Pons (tissue), 1 donor: ENCODE measurements at places on chromosomes 6 and 20.

DNA sequence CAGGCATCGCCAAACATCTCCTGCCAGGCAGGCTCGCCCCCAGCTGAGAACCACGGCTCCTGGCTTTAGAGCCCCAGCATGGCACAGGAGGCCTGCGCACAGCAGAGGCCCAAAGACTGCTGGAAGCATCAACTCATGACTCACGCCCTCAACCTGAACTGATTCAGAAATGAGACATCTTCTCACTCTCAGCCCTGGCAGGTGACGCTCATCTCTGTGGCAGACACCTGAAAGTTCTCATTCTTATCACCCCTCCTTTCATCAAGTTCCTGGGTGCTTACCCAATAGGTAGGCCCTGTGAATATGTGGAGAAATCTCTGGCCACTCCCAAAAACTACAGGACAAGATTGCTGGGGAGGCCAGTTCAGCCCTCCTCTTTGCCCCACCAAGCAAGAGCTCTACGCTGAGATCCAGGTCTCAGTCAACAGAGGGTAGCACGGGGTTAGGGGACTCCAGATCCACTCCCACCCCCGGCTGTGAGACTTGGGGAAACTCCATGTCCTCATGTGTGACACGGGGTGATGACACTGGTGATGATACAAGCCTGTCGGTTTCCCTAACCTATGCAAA lies 11.3 kb downstream of the NFATC2 start:
- DNase-seq, result no peak

DNA sequence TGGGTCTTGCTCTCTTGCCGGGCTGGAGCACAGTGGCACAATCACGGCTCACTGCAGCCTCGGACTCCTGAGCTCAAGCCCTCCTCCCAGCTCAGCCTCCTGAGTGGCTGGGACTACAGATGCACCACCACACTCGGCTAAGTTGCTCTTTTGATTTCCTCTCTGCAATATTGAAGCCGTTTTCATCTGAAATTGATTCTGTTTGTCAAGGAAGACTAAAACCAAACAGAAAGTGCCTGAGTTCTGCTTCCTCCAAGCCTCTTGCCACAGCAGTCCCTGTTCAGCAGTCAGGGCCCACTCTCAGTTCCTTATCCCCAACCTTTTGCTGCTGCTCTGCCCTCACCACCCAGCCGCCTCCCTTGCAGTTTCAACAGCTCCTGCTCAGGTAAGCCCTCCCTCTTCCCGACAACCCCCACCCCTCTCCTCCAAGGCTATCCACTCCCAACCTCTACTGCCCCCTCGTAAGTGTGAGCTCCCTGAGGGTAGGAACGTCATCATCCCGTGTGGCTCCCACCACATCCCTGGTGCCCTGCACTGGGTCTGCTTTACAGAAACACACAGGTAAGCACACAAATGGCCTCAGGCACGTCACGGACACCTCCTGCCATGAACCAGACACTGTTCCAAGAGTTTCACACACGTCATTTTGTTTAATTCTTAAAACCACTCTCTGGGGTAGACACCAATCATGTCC lies 70.7 kb upstream of the TAB2 start:
- peak; percentile 72 for DNase-seq

DNA sequence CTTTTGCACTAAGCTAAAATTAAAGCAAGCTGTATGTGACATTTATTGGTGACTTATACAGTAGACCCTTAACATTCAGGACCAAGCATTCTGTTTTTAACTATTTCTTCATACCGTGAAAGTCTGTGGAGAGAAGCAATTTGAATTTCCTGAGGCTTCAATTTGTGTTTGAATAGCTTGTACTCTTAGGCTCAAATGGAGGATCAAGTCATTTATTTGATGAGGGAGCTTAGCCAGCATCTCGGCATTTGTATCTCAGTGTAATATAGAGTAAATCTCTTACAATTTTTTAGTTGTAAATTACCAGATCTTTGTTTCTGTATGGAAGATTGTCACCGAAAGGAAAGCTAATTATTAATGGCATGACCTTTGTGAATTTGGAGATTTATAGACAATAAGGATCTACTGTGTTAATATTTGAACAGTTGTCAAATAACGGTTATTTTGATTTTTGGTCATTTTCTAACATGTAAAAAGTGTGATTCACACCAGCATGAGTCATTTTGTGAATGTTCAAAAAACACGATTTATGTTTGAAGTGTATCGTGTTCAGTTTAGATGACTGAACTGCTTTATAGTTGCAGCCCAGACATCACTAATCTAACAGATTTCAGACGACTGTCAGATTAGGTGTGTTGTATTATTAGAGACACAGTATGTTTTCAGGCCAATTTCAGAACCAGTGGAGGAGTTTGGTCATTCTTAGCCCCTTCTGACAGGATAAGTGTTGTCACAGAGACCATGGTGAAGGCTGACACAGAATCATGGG lies 332.9 kb downstream of the CDKAL1 start:
- no peak for DNase-seq

GRCh38 chr6:167855825-167856425 lies 29.2 kb downstream of the AFDN start:
- peak; percentile 52 for DNase-seq

- DNase-seq, result no peak
Measured at GRCh38 chr6:111687652-111688051, 82.0 kb upstream of the TRAF3IP2 start.

GRCh38 chr6:108904741-108905140 lies 56.5 kb downstream of the ARMC2 start:
- peak; percentile 39 for DNase-seq

GRCh38 chr6:71510057-71510713 lies 221.6 kb downstream of the OGFRL1 start:
- peak; percentile 75 for DNase-seq

DNA sequence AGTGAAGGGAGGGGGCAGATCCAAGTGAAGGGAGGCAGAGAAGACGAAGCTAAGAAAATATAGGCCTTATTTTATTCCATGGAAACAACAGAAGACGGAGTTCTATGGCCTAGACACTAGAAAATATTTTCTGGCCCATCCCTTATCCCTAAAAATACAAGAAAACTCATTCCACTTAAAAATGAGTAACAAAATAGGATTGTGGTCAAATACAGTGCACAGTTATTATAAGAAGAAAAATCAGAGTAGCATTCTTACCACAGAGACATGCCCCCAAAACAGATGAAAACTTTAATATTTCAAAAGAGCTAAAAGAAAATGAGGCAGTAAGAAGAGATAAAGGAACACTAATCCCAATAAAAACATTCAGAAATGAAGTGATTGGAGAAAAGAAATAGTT lies 202.9 kb downstream of the GMPR start:
- DNase-seq, result no peak

- peak; percentile 27 for DNase-seq
Measured at GRCh38 chr6:83182114-83182513, 11.0 kb downstream of the PGM3 start.

DNA sequence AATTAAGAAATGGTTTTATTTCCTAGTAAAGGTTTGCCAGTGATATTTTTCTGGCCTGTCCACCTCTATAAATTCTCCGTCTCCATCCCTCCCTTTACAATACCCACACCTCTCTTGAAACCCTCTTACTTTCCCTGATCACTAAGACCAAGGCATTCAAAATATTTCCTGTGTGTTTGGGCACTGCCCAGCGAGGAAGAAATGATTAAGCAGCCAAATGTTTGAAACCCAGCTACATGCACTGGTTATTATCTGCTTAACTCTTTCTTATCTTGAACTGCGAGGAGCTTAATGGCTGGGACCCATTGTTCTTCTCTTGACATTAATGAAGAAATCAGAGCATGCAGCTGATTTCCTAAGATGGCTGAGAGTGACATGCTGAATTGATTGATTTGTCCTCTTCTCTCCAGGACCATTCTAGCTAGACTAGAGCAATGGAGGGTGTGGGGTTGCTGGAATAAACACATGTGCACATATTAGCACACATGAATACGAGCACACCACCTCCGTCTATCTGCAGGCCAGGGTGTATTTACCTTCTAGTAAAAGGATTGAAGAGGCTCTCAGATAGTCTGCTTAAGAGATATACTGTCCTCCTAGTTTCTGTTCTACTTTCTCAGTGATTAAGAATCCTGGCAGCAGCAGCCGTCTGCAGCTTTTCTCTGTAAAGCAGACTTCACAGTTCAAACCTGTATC lies 46.1 kb upstream of the PRDM1 start:
- no peak for DNase-seq

DNA sequence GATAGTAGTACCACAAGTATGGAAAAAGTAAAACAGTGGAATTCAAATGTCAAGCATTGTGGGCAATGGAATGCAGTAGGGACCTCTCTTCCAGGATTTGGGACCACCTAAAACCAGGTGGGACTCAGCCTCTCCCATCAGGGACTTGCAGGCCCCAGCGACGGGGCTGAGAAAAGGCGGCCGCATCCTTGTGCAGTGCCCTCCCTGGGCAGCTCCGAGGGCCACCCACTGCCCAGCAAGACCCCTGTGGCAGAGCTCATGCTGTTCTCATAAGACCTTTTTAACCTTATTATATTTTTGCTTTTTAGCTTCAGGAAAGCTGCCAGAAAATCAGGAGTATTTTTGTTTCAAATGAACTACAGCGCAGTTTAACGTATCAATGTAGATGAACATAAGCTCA lies 142.6 kb upstream of the RPS6KA2 start:
- no peak for DNase-seq

- no peak for DNase-seq
Measured at GRCh38 chr20:982754-983153, 19.4 kb downstream of the RSPO4 start.

- no peak for DNase-seq
Measured at GRCh38 chr6:167127785-167128531, 5.1 kb downstream of the CCR6 start.

GRCh38 chr6:2749969-2750600 lies 637 bp downstream of the MYLK4 start:
- peak; percentile 85 for DNase-seq

DNA sequence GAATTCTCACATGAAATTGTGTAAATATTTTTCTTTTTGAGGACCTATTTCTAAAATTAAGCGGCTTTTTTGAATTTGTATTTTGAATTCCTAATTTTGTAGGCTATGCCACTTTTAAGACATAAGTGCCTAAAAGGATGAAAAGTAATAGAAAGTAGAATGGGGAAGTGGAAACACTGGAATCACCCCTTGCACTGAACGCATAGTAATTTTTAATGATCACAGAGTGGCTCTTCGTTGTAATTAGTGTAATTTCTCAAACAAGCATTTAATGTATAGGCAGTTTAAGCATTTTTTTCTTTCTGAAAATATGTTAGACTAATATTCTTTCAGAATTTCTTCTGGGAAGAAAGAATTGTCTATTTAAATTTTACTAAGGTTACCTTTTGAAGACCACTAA lies 73.2 kb downstream of the ARID1B start:
- no peak for DNase-seq

GRCh38 chr6:105990151-105990550 lies 96.0 kb upstream of the PRDM1 start:
- DNase-seq, result no peak
